ENCODE measurements at places on chromosomes 7 and 10.
A peak's percentile ranks its signal among the peaks of the same experiment; 100 is the strongest.

DNA sequence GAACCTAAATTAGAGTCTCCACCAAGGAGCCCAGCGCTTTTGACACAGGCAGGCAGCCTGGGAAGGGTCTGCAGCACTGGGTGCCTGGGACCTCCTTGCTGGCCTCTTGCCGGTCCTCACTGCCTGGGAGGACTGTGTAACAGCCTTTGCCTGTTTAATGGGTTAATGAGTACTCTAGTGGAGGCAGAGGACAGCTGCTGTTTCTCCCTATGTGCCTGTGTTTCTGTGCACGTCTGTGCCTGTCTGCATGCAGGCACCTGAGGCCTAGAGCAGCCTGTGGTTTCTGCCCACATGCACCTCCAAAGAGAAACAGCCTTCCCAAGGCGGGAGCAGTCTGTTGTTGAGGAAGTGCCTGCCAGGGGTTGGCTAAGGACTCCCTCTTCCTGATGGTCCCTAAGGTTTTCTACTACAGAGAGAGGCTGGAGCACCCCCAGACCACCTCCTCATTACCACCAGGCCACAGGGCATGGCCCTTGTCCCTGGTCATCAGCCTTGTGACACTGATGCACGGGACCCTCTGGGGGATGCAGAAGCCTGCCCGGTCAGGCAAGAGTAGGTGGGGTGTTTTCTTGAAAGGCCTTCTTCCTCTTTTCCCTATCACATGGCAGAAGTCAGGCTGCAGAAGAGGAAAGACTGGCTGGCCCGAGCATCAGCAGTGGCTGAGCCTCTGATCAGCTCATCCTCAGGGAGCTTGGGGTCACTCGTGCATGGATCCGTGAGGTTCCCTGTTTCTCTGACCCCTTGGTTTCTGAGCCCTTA, 14.2 kb downstream of the SLC29A3 start:
- no peak for DNase-seq

- DNase-seq = no peak
Measured at GRCh38 chr7:157010588-157011332, at the start of gene MNX1. MNX1 (minus strand) TSS chr7:157010663; CDS start chr7:157010350, 313 bp downstream.

GRCh38 chr7:7157177-7157886, 25.0 kb upstream of the C1GALT1 start:
- peak; percentile 58 for DNase-seq

GRCh38 chr7:116583653-116584052, 58.8 kb downstream of the CAV1 start:
- no peak for DNase-seq

DNA sequence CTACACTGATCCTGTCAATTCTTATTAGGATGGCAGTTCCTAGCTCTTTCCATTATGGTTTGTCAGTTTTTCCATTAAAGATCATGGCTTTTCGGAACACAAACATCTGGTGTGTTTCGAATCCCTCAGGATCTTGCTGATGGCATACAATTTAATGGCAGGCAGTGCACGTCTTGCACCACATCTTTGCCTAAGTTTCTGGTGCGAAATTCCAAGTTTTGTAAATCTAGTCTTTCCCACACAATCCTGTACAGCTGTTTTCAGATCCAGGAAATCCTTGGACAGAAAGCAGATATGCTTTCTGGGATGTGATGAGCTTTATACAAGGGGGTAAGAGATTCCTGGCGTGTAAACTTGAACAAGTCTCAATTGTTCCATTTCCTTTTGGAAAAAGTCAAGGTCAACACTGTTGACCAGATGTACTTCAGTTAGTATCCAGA, 224.3 kb upstream of the PHYHIPL start:
- DNase-seq = no peak

DNA sequence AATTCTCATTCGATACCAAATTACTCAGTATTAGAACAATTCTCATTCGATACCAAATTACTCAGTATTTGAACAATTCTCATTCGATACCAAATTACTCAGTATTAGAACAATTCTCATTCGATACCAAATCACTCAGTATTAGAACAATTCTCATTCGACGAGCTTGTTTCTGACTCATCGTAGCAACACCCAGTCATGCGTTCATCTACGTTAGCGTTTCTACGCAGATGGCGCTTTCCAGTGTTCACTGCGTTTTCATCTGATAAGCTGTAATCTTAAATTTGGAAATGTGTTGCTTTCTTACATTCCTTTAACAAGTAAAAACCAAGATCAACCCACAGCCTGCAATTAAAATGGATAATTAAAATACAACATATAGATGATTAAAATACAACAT, 276.3 kb downstream of the ZMYND11 start:
- no peak for DNase-seq

DNA sequence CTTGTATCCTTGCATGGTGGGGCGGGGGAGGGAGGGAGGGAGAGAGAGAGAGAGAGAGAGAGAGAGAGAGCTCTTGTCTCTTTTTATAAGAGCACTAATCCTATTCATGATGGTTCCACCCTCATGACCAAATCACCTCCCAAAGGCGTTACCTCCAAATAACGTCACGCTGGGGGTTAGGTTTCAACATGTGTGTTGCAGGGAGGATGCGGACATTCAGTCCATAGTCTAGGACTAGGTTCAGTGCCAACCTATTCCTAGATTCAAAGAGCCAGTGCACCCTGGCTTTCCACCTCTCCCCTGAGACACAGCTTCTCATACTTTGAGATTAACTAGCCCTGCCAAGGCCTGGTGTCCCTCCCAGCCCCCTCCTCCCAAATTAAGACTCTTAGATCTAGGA, 123.0 kb downstream of the GRK5 start:
- no peak for DNase-seq

GRCh38 chr7:12173671-12174070, 37.4 kb upstream of the TMEM106B start:
- no peak for DNase-seq

GRCh38 chr7:116653204-116653603, 18.8 kb upstream of the MET start:
- DNase-seq = peak; percentile 83

GRCh38 chr7:33841705-33842129, 63.6 kb upstream of the BMPER start:
- peak; percentile 25 for DNase-seq

DNA sequence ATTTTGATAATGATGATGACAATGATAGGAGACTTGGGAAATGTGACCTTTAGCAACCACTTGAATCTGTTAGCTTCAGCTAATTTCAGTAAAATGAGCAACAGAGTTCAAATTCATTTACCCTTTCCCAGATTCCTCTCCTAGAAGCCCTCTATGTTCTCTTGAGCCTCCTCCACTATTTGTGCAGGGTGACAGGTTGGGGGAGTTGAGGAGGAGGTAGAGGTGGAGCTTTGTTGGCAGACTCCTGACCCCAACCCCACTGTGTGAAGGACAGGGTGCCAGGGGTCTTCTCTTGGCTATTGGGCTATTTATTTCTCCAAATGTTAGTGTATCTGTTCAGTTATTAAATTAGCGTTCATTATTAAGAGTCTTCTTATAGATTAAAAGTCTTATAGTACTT, 422.3 kb downstream of the GFRA1 start:
- DNase-seq = no peak

DNA sequence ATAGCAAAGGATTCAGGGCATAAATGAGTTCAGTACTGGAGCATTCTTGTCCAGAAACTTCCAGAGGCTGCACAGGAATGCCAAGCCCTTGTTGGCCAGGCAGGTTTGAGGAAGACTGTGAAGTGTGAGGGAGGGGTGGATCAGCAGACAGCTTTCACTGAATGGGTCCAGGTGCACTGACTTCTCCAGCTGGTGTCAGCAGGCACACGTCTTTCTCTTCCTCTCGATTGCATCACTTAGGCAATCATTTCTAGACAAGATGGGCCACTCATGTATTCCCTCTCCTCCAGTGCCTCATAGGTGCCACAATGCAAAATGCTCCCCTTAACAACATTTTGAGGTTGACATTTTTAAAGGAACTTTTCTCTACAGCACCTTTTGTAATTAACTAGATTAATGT, 15.6 kb upstream of the PLEKHS1 start:
- no peak for DNase-seq

- DNase-seq = peak; percentile 54
Measured at GRCh38 chr7:17559388-17559787, 260.9 kb downstream of the AHR start.

GRCh38 chr10:88794731-88795130, 7.8 kb upstream of the LIPM start:
- DNase-seq = no peak

DNA sequence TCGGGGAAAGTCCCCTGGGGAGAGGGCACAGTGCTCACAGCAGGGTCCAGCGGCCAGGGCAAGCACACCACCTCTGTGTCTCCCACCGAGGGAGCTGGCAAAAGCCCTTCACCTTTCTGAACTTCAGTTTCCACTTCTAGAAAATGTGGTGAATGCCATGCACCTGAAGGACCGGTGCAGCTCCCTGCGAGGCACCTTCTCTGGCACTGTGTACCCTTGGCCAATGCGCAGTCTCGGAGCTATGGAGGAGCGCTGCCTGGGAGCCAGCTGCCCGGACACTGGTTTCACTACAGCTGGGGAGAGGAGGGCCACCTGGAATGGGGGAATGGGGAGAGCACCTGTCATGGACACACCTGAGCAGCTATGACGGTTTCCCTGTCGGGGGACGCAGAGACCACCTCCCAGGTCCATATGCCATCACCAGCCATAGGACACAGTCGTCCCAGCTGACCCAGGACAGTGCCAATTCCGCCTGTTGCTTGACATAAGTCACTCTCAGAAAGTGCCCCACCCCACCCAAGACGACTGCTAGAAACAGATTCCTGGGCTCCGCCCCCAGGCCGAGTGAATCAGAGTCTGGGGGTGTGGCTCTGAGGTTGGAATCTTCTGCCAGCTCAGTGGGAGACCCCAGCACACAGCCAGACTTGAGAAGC, 16.8 kb downstream of the RASGEF1A start:
- DNase-seq = no peak

- no peak for DNase-seq
Measured at GRCh38 chr10:7563368-7563767, 103.4 kb downstream of the ITIH5 start.

DNA sequence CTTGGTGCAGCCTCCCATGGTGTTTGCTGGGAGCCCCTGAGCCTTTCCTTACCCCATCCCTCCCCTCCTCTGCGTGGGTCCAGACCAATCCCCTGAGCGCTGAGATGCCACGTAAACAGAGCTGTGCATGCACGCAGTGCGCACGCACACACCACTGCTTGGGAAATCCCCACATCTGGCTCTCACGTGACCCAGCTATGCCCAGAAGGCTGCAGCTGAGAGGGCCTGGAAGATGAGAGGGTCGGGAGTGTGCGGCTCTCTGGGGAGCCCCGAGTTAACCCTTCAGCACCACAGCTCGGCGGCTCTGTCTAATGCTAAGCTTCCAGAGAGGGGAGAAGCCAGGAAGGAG, 177.2 kb downstream of the SH3PXD2A start:
- peak; percentile 100 for DNase-seq

- peak; percentile 68 for DNase-seq
Measured at GRCh38 chr10:72171175-72171630, 44.6 kb upstream of the ANAPC16 start.

GRCh38 chr10:102647443-102648268, 3.4 kb downstream of the TRIM8 start:
- no peak for DNase-seq

GRCh38 chr10:20809631-20810030, 87.5 kb downstream of the NEBL start:
- no peak for DNase-seq

- peak; percentile 39 for DNase-seq
Measured at GRCh38 chr10:84539216-84539615, 210.8 kb downstream of the CCSER2 start.

- no peak for DNase-seq
Measured at GRCh38 chr7:106423821-106424475, 139.2 kb upstream of the NAMPT start.

GRCh38 chr7:29647020-29647654, 83.5 kb downstream of the PRR15 start:
- DNase-seq = no peak

- no peak for DNase-seq
Measured at GRCh38 chr7:41323806-41324205, 379.1 kb downstream of the INHBA start.

DNA sequence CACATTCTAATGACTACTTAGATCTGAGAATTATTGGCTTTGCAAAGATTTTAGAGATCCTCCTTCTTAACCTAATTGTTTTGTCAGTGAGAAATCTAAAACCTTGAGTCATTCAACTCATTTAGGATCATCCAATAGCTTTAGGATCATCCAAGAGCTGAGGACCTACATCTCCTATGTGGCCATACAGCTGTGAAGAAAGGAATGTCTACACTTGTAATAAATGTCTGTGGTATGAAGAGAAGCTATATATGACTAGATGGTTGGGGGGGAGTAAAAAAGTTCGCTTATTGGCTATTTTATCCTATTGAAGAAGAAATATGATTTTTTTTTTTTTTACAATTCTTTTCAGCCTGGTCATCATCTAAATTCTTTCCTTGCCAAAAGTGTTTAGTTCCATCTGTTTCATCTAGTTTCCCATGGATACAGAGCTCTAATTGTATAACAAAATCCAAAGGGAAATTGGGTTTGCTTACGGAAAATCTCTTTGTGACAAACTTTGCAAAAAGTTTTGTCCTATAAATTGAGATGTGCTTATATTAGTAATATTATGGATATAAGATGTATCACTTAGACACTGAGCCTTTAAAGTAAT, 196.7 kb downstream of the PRKG1 start:
- peak; percentile 6 for DNase-seq

GRCh38 chr7:137990251-137990941, 11.5 kb downstream of the CREB3L2 start:
- peak; percentile 99 for DNase-seq

- DNase-seq = peak; percentile 71
Measured at GRCh38 chr7:32890010-32890792, 1.4 kb downstream of the KBTBD2 start.

DNA sequence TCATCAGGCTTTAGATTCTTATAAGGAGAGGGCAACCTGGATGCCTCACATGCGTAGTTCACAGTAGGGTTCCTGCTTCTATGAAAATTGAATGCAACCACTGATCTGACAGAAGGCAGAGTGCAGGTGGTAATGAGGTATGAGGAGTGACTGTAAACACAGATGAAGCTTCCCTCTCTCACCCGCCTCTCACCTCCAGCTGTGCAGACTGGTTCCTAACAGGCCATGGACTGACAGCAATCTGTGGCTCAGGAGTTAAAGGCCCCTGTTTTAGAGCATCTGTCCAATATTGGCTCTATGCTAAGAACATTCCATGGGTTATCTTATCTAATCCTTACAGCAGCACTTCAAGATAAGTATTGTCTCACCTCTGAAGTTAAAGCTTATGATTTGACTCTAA, 213.5 kb upstream of the NRP1 start:
- DNase-seq = no peak

GRCh38 chr10:53839440-53840039, 961.5 kb downstream of the PCDH15 start:
- peak; percentile 15 for DNase-seq

GRCh38 chr7:35726654-35727053, 31.7 kb upstream of the HERPUD2 start:
- no peak for DNase-seq

DNA sequence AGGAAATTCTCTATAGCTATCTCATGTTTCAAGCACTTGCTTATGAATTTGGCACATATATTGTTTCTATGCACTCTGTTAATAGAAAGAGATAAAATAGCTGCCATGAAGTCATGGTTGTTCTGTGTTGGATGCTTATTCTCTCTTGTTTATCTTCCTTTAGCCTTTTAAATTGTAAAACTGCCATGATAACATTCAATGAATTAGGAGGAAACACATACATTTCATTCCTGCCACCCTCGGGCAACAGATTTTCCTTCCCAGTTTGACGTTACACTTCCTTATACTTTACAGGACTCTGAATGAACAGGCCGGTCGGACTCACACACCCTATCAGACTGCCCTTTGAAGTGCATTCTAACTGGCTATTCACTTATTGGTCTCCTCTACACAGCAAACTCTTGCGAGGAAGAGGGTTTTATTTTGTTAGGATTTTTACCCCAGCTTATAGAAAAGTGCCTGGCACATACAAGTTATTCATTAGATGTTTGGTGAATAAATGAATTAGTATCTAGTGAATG, 65.7 kb upstream of the FERD3L start:
- no peak for DNase-seq

All from IMR-90 (cell line).